ENCODE measurements at places on chromosomes 1 and 21.

- DNase-seq = no peak
Measured at GRCh38 chr1:181485287-181486097, 2.2 kb downstream of the CACNA1E start.

DNA sequence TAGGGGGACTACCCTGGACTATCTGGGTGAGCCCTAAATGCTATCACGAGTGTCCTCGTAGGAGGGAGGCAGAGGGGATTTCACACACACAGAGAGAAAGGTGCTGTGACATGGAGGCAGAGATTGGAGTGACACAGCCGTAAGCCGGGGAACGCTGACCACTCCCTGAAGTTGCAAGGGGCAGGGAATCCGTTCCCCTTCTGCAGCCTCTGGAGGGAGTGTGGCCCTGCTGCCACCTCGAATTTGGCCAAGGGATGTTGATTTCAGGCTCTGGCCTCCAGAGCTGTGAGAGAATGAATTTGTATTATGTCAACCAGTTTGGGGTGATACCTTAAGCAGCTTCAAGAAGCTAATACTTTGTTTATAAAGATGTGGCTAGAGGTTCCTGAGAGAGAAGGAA is 137.7 kb downstream of the ACTL8 start:
- no peak for DNase-seq

DNA sequence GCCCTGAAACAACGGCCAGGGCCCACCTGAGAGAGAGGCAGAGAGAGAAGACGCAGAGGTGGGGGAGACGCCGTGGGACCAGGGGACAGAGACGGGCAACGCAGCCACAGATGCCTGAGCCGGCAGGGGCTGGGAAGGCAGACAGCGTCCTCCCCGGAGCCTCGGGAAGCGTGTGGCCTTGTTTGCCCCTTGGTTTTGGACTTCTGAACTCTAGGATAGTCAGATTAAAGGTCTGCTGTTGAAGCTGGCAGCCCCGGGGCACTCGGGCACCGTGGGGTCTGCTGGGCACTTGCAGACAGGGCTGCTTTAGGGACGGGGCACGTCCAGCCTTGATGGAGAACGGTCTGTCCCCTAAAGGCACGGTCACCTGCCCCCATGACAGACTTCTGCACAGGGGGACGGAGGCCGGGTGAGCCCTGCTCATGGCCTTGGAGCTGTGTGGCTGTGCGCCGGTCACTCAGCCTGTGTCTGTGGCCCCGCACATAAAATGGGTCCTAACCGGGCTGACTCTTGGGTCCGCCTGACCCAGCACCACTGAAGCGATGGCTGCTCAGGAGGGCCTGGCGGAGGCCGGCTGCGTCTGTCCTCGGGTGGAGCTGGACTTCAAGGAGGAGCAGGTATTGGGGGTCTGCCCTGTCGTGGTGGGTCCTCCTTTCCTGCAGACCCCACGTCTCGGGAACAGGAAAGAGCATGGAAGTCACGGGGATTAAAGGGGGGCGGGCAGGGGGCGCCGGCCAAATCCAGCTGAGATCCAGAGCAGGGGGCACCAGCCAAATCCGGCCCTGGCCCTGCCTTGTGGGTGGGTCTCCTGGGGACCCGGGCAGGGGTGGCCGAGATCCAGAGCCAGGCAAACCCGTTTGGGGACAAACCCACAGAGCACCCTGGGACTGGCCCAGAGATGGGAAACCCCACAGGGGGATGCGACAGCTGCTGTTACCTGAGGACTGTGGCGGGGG is 9.6 kb upstream of the RNF223 start:
- no peak for DNase-seq

GRCh38 chr1:213099682-213100399 is 48.8 kb downstream of the RPS6KC1 start:
- no peak for DNase-seq

- DNase-seq = no peak
Measured at GRCh38 chr1:173869021-173869359, 810 bp downstream of the ZBTB37 start.

GRCh38 chr1:33524586-33524985 is 52.1 kb downstream of the ZSCAN20 start:
- no peak for DNase-seq

GRCh38 chr1:165897326-165898303 is 70.2 kb downstream of the UCK2 start:
- no peak for DNase-seq

DNA sequence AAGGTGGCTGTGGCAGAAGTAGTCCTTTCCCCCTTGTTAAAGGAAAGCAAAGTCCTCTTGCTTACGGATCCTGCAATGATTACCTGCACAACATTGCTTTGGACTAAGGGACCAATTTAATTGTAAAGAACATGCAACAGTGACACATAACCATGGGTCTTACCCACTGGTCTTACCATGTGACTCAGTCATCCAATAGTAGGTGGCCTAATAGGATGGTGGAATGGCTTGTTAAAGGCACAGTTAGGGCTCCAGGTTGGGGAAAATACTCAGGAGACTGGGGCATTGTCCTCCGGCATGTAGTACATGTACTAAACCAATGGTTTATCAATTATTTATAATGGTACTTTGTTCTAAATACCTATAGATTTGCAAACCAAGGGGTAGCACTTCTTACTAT is 2.1 kb upstream of the YIPF1 start:
- no peak for DNase-seq

DNA sequence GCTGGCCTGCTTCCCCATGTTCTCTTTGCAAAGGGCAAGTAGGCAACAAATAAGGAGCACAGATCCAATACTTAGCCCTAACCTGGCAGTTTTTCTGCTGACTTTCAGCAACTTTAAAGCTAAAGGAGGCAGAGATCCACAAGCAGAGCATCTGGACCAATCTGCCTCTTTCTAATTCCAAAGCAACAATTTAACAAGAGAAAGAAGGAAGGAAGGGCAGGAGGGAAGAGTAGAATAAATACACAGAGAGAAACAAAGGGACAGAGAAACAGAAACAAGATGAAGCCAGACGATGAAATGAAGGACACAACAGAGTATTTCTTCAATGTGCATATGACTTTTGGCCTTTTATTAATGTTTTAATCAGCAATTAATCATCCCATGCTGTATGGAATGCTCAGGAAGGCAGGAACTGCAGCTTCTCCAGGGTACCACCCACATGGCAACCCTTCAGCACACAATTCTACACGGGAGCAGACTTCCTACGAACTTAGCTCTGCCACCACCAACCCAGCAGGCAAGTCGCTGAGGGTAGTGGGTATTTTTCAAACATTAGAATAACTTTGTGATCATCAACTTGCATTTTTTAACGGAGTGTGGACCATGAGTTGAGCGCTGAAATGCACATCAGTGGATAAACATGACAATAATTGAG is 15.3 kb downstream of the CLCC1 start:
- DNase-seq = no peak

- no peak for DNase-seq
Measured at GRCh38 chr21:32717851-32718316, 9.9 kb downstream of the SYNJ1 start.

DNA sequence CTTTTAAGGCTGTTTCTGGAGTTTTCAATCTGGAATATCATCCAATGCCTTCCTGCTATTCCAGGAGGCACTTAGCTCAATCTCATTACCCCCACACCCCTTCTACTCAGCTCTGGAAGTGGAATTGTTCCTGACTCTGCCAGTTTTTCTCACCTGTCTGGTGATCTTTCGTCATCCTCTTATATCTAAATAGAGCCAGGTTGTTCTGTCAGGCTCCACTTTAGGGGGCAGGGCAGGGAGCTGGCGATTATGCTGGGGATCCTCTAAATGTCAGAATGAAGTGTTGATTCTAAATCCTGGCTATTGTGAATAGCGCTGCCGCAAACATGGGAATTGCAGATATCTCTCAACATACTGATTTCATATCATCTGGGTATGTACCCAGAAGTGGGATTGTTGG is 63.6 kb upstream of the ETV3 start:
- no peak for DNase-seq

- DNase-seq = no peak
Measured at GRCh38 chr1:23393706-23394105, 24.1 kb upstream of the ZNF436 start.

- DNase-seq = no peak
Measured at GRCh38 chr21:42617486-42617885, 35.9 kb upstream of the PDE9A start.

DNA sequence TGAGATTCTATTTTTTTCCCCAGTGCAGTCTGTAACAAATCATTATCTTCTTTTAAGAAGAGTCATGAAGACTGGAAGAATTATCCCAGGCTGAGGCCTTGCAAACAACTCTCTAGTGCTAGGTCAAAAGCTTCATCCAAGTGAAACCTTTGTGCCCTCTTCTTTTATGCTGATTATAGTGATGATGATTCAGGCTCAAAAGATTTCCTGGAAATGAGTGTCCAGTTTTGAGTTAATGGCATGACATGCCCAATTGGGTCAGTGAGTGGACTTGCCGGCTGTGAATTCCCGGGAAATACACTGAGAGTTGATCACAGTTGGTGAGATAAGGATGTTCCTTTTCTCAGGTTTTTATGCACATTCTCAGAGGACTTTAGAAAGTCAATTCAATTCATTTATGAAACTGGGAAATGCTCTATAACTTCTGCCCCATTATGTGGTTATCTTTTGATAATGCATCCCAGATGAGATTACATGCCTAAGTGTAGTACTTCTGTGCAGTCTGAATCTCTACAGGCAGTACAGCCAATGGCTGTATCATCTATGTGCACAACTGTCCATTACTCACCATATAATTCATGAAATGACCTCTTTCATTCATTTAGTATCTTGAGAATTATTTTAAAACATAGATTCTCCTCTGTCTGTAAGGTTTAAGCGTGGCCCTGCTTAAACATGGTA is 66.2 kb downstream of the S1PR1 start:
- DNase-seq = no peak

- no peak for DNase-seq
Measured at GRCh38 chr21:32278103-32278502, 746 bp downstream of the MIS18A start.

DNA sequence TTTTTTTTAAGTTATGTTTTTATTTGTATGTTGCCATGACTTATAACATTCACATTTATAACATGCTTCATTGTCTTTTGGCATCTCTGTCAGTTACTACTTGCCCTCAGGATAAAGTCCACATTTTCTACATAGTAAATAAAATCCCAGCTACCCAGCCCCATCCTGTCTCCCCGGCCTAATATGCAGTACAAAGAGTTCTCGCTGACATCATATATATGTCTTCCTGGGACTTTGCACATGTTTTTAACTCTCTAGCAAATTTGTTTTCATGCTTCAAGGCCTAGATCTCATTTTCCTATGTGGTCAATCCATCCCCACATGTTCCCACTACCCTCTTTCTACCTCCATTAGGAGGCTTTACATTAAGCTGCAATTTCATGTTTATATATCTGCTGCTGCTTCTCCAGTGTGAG is 33.0 kb upstream of the IVNS1ABP start:
- no peak for DNase-seq

GRCh38 chr1:34926156-34926555 is 3.3 kb downstream of the DLGAP3 start:
- DNase-seq = no peak

- DNase-seq = no peak
Measured at GRCh38 chr1:57269630-57270225, 154.1 kb downstream of the DAB1 start.

DNA sequence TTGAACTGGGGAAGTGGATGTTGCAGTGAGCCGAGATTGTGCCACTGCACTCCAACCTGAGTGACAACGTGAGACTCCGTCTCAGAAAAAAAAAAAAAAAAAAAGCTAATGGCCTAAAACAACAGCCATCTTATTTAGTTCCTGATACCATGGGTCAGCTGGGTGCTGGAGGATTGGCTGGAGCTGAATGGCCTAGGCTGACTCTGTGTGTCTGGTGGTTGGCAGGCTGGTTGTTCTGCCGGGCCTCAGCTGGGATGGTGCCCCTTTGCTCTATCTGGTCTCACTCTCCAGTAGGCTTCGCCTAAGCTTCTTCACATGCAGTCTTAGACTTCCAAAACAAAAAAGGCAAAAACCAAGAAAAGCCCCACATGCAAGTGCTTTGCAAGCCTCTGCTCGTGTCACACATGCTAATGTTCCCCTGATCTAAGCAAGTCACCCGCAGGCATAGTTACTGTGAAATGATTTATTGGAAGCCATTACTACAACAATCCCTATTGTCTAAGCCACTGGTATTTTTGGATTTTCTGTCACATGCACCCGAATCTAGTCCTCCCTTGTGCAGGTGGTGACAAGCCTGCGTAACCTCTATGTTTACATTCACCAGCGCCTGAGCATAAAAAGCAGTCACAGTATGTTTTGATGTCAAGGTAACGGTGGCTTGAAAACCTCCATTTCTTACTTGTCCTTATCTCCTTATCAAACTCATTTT is 39.6 kb upstream of the KANK4 start:
- peak; percentile 61 for DNase-seq

DNA sequence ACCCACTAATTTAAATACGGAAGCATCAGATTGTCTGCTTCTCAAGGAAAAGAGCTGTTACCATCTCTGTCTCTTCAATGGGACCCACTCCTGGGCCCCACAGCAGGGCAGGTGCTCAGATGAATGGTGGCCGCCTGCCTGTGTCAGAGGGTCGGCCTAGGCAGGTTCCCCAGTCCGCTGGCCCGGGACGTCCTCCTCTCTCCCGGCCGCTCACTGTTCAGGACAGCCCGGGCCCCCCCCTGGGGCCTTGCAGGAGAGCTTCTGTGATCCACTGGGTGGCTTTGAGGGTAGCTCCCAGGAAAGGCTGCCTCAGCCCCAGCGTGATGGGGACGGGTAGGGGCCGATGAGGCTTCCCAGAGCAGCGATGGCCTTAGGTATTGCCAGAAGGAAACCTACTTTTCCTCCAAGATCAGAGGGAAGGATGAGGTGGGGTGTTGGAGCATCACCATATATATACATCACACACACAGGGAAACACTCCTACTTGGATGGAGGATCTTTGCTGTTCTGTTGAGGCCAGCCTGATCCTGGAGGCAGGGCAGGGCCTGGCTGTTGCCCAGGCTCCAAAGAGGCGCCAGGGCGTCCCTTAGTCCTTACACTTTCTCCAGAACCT is 231.3 kb downstream of the SDCCAG8 start:
- DNase-seq = no peak

DNA sequence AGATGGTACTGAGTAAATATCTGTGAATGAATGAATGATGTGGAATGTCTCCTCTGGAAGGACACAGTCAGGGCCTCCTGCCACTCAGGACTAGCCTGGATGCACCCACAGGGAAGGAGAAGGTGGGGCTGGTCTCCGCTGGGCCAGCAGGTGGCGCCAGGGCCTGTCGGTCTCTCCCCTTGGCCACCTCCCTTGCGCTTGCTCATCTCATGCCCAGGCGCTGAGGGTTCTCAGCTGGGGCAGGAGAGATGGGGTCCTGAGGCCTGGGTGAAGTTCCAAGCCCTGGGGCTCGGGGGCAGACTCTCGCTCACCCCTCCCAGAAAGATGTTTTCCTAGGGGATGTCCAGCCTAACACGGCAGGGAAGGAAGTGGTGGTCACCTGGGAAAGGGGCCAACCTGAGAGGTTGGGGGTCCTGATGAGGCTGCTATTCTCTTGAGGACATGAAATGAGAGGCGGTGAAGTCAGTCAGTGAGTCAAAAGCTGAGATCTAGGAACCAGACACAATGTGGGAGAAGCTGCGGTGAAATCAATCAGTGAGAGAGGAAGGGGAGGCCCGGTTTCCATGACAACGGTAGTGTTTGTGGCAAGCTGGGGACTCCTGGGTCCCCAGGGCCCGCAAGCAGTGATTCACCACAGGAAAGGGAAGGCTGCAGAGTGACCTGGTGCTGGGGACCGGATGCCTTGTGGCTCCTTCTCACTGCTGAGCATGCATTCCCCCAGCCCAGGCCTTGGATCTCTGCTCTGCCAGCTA is 14.6 kb upstream of the MEX3A start:
- DNase-seq = no peak

Measured in urinary bladder (tissue), 4 donors.